ENCODE measurements at places on chromosomes 2 and 18.

DNA sequence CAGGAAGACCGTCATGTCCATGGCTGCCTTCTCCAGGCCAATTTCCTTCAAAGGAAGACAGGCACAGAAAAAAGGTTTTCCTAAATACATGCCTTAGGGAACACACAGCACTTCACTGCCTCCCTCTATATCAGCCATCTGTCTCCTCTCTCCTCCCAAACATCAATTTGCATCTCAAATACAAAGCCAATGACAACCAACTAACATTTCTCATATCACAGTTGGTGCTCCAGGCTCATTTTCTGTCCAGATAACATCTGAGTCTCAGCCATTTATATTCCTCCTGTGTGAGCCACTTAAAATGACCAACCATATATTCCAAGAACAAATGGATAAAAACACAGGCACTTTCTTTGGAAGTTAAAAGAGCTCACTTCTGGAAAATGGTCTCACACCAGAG lies 62.5 kb upstream of the ACAA2 start:
- no peak for DNase-seq

DNA sequence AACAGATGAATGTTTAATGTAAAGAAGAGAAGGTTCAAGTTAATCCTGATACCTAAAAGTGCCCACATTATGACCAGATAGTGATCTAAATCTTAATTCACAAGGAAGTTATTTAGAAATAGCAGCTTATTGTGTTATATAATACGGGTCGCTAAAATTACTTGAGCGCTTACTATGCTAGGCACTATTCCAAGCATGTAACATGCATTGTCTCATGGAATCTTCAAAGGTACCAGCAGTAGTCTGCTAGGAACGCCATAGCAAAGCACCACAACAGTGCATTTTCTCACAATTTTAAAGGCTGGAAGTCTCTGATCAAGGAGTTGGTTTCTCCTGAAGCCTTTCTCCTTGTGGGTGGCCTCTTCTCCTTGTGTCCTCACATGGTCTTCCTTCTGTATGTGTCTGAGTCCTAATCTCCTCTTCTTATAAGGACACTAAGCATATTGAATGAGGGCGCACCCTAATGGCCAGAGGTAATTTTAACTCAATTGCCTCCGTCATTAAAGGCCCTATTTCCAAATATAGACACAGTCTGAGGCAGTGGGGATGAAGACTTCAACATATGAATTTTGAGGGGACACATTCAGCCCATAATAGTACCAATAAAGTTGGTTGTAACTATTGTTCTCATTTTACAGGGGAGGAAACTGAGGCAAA lies 118.4 kb downstream of the LRRC30 start:
- DNase-seq, result no peak

DNA sequence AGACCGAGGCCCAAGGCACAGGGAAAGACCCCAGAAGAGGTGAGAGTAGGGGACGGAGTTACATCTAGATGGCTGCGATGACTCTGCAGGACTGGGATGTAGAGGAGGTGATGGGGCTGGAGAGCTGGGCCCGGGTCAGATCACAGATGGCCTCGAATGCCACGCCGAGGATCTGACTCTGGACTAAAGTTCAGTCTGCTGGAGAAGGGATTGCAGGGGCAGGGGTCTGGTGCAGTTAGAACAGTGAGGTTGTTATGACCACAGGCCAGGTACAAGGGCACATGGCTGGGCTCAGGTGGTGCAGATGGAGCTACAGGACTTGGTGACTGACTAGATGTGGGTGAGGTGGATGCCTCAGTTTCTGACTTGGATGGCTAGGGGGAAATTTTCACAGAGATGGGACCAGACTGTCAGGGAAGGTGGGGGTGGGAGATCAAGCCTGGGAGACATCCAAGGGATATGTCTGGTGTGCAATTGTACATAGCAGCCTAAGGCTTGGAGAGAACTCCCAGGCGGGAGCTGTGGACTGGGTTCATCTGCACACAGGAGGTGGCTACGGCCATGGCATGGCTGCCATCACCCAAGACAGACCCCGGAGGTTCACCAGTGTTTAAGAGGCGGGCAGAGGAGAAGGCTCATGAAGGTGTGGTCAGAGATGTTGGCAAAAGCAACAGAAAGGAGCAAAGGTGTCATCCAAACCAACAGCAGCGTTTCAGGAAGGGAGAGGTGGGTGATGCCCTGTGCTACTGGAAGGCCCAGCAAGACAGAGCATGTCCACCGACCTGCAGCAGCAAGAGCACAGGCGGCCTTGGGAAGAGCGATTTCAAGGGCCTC lies 66.9 kb downstream of the CIB4 start:
- DNase-seq, result no peak

DNA sequence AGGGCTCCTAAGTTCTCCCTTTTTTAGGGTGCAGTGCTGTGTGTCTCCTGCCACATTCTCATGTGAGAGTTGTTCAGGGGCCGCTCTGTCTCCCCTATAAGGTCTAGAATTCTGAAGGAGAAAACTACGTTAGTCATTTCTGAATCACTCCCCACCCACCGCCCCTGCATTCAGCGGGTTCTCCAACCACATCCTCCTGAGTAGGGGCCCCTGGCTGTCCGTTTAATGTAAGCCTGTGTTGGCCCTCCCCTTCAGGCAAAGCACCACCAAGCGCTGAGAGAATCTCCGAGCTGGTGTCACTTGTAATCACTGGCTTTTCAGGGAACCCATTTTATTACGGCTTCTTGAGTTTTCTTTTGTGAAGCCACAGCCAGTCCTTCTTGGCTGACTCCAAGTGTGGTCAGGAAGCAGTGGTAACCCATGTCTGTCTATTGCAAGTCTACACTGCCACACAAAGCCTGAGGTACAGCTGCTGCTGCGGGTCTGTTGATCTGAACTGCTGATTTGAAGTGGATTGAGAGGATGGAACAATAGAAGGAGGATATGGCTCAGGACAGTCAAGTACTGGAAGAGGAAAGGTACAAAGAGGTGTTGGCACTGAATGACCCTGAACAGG lies 16.9 kb downstream of the LCT start:
- DNase-seq, result no peak

DNA sequence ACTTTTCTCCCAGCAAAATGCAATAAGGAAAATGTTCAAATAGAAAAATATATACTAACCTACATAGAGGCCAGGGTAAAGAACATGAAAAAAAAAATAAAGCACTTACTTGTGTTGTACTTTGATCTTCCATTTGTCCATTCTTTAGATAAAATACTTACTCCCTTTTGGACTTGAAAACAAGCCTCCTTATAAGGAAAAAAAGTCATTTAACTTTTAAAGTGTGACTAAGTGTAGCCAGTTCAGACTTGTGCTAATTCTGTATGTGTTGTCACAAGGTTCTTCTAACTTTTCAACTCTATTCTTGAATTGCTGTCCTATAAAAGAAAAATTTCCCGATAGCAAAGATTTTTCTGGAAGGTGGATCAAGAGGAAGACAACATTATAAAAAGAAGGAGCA lies 23.2 kb downstream of the SLC40A1 start:
- DNase-seq, result no peak

GRCh38 chr2:20281876-20282275 lies 56.9 kb upstream of the SDC1 start:
- no peak for DNase-seq

DNA sequence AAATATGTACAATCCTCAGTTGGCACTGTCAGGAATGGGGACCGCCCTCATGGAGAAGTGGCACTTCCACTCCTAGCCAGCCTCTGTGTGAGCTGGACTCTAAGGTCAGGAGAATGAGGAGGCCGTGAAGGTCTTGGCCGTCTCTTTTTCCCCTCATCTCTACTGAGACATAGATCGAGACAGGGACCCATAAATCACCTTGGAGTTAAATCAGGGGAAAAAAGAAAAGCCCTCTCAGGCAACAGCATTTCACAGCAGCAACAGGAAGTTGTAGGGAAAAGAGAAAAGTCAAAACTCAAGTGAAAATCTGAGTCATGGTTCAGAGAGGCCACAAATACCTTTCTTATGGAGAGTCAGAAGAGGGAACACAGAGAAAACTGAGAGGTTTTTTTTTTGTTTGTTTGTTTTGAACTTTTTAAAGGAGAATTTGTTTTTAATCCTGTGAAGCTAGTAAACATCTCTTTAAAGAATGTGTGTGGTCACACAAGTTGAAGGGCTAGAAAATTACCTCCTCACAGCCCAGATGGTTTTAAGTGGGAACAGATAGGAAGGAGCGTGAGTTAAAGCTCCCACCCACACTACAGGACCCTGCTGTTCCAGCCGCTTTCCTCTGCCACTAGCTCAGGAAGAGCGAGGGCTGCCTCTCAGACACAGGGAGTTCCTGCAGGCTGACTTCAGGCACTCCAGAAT lies 30.6 kb upstream of the CYP1B1 start:
- DNase-seq, result peak; percentile 49

DNA sequence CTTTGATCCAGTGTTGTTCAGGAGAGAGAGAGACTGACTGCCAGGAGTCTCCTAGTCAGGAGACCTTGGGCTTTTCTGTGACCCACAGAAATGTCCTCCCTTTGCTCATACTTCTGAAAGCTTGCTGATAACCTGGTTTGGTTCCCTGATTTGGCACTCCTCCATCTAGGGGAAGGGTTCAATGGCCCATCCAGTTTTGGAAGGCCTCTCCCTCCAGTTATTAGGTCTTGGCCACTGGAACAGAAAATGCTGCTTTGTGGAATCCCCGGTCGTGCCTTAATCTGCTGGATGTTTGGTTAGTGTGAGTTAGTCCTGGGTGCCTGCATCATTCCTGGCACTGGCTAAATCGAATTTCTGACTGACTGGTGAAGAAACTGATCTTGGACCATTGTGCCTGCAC lies 35.7 kb downstream of the KDM3A start:
- no peak for DNase-seq

DNA sequence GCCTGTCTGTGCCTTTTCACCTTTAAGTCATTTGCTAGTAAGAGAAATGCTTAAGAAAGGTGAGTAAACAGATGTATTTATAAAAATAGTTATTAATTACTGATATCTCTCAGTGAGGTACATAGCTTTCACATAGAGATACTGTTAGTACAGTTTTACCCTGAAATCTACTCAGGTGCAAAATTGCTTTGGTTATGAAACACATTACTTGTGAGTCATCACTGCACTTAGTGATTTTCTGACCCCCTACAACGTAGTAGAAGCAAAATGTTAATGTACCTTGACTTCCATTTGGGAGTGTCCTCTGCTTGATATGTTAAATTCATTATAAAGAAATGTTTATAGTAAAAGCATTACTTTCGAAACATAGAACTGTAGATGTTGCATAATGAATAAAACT lies 6.5 kb downstream of the GLS start:
- DNase-seq, result no peak

- DNase-seq, result no peak
Observed at GRCh38 chr2:15284614-15285013, 276.5 kb downstream of the NBAS start.

GRCh38 chr18:58668897-58669296 lies 2.4 kb upstream of the MALT1 start:
- DNase-seq, result no peak

GRCh38 chr2:33301355-33301754 lies 175.1 kb upstream of the RASGRP3 start:
- DNase-seq, result no peak

DNA sequence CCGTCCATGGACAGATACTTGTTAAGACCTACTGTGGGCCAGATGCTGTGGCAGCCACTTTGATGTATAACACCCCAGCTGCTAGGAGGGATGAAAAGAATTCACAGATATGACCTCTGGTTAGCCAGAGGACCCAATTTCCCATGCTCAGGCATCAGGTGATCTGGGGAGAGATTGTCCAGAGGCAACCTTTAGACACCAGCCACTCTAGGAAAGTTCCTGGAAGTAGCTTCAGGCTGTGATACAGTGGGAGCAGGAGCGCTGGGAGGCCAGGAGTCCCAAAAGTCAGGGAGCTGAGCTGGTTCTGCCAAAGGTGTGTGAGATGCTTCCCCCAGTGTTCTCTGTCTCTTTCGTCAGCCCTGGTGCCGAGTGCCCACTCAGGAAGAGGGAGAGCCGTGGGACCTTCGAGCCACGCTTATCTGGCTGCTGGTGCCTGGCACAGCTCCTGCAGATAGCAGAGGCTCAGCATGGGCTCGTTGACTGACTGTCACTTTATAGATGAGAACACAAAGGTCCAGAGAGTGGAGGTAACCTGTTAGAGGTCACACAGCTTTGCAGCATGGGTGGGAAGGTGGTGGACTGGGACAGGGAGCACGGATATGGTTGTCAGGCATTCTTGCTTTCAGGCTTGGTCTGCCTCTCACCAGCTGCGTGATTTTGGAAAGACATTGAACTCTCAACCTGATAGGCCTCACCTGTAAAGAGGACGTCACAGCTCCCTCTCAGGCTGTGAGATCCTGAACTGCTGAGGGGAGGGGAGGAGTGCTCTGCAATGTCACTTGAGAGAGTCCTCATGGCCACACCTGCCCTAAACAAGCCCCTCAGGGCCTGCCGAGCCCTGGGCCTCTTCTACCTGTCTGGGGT lies 7.8 kb upstream of the RALB start:
- DNase-seq, result no peak

DNA sequence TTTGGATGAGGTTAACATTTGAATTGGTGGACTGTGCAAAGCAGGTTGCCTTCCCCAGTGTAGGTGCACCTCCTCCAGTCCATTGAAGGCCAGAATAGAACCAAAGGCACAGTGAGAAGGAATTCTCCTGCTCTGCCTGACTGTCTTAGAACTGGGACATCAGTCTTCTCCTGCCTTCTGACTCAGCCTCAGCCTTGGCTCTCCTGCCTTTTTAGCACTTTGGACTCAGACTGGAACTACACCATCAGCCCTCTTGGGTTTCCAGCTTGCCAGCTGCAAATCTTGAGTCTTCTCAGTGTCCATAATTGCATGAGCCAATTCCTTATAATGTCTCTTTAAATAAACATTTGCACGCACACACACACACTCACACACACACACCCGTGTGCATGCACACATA lies 8.0 kb upstream of the TMEM177 start:
- no peak for DNase-seq

- DNase-seq, result no peak
Observed at GRCh38 chr18:10896851-10897250, 252.5 kb downstream of the PIEZO2 start.

DNA sequence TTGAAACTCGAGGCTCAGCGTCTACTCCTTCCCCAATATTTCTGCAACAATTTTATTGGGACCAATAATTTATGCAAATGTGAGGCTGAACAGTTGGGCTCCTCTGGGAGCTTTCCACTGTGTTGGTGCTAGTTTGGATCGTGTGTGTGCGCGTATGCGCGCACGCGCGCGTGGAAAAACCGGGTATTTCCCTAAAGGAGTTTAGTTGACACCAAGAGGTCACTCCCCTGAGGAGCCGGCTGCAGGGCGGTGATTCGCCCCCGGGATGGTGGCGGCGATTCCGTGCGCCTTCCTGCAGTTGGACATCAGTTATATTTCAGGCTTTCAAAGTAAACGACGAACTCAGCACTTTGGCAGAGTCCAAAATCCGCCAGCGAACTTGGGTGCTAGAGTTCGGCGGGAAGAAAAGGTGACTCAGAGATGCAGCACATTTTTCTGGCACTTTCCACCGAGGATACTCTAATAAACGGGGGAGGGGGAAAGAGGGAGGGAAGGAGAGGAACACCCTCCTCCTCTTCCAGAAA lies 186.5 kb upstream of the FANCL start:
- no peak for DNase-seq

Data from BJ (cell line).